ENCODE measurements at places on chromosomes 5 and 9.
A peak's percentile ranks its signal among the peaks of the same experiment; 100 is the strongest.

GRCh38 chr5:41270423-41271251 is 57.3 kb upstream of the C6 start:
- DNase-seq = no peak

- no peak for DNase-seq
Observed at GRCh38 chr9:27933210-27934025, 360.1 kb upstream of the C9orf72 start.

DNA sequence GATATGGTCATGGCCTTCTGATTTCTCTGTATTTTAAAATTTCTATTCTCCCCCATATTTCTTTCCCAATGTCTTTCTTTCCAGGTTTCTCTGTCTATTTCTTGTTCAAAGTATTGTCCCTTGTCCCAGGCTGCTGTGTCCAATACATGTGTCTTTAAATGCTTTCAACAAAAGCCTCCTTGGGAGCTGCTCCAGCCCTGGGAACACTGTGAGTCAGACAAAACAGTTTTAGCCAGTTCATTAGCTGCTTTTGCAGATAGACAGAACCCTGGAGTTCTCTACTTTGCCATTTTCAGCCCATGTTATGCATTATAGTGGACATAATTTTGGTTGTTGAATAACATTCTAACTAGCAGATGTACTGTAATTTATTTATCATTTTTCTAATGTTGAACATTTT is 20.5 kb upstream of the JAK2 start:
- no peak for DNase-seq

GRCh38 chr5:171614971-171615653 is 170.5 kb upstream of the SMIM23 start:
- DNase-seq = no peak

DNA sequence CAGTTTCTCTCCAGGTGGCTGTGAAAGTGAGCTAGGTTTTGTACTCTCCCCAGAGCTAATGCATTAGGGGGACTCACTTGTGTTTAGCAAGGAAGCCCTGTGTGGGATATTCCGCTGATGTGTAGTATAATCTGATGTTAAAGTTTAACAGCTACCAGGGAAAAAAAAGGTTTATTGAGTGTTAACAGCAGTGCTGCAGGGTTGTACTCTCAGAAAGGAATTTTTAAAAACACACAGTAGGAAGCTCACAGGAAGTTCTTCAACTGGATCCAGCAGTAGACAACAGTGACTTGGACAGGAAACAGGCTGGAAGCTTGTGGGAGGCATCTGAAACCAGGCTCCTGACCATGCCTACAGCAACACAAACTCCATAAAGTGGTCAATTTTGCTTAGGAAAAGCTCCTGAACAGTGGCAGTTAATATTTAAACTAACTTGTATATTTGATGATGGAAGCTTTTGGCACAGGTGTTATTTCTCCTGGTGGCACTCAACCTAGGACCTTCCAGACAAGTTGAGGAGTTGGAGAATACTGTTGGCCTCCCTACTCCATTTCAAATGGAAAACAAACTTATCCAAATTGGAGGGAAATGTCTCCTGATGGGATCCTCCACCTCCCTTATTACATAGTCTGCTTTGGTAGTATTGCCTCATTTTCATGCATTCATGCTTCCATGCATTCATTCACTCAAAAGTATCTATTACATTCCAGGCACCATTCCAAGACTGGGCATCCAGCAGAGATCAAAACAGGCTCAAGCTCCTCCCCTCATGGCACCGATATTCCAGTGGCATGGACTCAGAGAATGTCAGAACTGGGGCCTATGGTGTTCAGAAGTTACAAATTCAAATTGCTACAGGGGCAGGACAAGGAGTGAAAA is 54.7 kb downstream of the FOXD1 start:
- no peak for DNase-seq

DNA sequence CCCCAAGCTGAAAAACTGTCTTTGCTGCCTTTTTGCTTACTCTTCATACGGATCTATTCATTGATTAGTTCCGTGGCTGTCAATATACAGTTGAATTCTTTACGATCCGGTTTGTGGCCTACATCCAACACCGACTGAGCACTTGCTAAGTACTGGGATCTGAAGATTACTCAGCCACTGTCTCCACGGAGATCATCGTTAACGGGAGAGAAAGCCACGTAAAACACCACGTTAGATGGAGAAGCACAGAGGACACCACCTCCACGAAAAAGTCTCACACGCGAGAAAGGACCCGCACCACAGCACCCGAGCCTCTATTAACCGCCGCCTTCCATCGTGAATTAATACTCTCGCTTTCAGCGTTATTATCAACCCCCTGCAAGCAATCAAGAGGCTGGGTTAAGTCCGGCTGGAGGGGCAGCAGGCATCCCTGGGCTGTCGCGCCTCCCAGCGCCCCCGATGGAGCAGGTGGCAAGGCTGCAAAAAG is 650 bp downstream of the ELP1 start:
- DNase-seq = no peak

DNA sequence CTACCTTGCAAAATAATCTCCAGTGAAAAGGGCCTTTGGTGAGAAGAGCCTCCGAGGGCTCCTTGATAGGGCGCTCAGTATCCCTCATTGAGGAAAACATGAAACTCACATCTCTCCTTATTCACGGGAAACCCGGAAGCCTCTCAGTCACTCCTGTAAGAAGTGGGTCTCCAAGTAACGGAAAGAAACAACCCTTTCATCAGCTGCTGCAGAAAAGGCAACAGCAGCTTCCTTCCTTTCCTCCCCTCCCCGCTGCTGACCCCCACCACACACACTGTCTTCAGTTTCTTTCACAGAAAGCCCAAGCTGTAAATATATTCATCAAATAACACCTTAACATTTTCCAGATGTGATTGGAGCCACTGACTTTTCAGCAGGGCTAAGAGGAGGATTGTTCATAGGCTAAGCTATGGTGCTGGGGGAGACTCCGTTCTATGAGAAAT is 81.4 kb downstream of the C9orf152 start:
- DNase-seq = no peak

DNA sequence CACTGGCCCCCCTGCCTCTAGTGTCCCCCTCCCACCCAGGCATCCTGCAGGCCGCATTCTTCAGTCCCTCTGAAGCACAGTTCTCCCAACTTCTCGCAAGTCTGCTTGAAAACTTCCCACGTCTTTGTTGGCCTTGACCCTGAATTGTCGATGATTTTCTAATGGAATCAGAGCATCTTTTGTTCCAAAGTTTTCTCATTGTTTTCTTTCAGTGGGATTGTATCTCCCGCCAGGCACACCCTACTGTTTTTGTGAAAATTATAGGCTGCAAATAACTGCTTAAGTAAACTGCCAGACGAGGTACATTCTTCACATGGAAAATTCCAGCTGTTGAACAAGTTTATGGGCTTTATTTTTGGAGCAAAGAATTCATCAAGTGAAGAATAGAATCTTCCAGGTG is 122.6 kb upstream of the SLC25A48 start:
- DNase-seq = no peak

- DNase-seq = peak; percentile 67
Observed at GRCh38 chr9:2469681-2470221, 151.8 kb upstream of the VLDLR start.

- peak; percentile 33 for DNase-seq
Observed at GRCh38 chr9:126327006-126327713, 531 bp downstream of the MVB12B start.

DNA sequence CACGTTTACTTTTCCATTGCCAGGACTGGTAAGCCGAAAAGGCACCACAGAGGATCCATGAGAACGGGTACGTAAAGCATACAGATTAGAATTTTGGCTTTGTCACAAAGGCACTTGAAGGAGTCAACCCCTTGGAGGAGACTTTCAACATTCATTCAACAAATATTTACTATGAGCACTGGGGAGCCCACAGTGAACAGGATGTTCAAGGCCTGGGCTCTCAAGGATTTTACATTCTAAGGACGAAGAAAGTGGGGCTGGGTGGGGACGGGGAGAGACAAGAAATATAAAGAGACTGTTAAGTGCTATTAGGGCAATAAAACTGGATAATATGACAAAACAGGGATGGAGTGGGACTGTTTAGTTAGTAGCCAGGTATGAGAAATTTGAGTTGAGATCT is 66.0 kb downstream of the KLF4 start:
- no peak for DNase-seq

GRCh38 chr5:171657473-171657872 is 128.1 kb upstream of the SMIM23 start:
- no peak for DNase-seq

DNA sequence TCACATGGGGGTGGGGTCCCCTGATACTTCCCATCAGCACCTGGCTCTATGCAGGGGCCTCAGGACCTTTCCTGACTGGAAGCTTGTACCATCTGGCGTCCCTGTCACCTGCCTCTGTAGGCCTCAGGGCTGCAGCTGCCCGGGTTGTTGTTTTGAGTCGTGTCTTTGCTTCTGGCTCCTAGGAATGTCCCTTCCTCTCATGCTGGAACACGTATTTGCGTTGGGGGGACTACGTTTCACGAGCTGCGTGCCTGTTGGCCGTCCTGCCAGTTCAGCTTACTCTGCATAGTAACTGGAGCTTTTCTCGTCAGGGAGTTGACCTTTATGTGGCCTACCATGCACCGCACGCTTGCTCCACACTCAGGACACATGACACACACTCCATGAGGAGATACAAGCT is 54.9 kb upstream of the IRX4 start:
- DNase-seq = no peak

DNA sequence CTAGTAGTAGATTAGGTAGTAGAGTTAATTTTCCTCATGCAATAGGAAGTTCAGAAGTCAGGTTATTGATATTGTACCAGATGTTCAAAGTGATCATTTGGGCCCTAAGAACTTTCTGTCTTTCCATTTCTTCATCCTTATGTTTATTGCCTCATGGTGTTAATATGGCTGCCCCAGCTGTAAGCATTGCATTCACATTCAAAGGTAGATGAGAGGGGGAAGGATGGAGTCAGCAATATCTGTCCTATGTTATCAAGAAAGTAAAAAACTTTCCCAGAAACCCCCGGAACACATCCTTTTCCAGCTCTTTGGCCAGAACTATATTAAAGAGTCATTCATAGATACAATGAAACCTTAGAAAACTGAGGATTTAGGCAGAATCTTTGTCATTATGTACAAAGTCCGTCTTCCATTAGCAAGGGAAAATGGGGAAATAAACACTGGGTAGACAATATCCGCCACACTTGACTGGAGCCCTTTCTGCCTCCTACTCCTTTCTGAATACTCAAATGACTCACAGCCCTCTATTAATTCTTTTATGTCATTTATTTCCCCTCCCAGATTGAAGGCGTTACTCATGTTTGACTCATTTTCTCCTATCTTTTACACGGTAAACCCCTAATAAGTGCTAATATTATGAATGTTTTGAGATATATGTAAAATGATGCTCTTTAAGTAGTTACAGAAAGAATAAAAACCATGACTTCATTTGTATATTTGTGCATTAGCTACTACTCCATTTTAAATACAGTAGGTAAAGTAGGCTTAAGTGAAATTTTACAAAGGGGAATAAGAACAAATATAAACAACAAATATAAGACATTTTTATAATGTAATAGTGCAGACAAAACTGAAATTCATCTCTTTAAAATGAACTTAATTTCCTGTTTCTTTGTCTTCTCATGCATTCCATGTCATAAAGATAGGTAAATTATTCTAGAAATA is 127.6 kb downstream of the SLF1 start:
- DNase-seq = no peak
